HS-5 (cell line): ENCODE measurements at places on chromosomes 5 and 9.

DNA sequence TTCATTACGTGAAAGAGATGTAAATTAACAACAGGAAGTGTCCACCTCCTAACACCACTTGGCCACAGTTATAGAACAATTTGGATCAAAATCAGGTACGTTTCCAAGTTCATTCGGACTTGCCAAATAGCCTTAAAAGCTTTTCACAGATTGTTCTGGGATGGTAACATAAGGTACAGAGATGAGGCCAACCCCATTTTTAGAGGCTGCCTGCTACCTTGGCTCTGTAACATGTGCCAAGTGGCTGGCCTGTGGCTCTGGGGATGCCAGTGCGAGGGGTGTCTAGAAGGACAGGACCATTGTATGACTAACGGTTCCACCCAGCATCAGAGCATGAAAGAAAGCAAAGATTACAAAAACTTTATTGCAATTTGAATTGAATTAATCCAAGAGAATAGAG lies 91.0 kb downstream of the LHFPL2 start:
- no peak for DNase-seq

GRCh38 chr9:2628919-2629318 lies 7.3 kb downstream of the VLDLR start:
- DNase-seq, result no peak

GRCh38 chr5:110134963-110135935 lies 445.5 kb downstream of the MAN2A1 start:
- no peak for DNase-seq

- DNase-seq, result no peak
These were observed 60.9 kb upstream of the TMED7 start for GRCh38 chr5:115686738-115687074.
